ENCODE measurements at places on chromosomes 16 and 17. TPM values are rescaled to one million over a fixed set of nuclear protein-coding genes. Genes with fewer than 3 reads are reported as not detected.

Gene ZNF174
- total RNA-seq = 12.7 TPM

Gene CSHL1
- not detected for total RNA-seq

Gene SLC46A1
- total RNA-seq = 16.7 TPM

Gene GPR142
- total RNA-seq = not detected

Gene CD300E
- total RNA-seq = not detected

Gene PHOSPHO1
- 0.97 TPM for total RNA-seq

Gene BMERB1
- 72.6 TPM for total RNA-seq

Gene HOXB6
- 3.3 TPM for total RNA-seq

Gene CDRT15L2
- total RNA-seq = not detected

Gene KCNJ18
- not detected for total RNA-seq

Gene OTOP3
- total RNA-seq = not detected

Gene SBK1
- 0.35 TPM for total RNA-seq

Gene CASKIN1
- total RNA-seq = 0.56 TPM

Gene MAFG
- total RNA-seq = 32.4 TPM

Gene EVPL
- 20.9 TPM for total RNA-seq

Gene KCNJ2
- 0.08 TPM for total RNA-seq

Gene BCO1
- 1.2 TPM for total RNA-seq

Gene LRRC37B
- 9.2 TPM for total RNA-seq

Gene NPIPB9
- total RNA-seq = 1.6 TPM

Gene SMPD3
- total RNA-seq = 0.32 TPM

Gene ZKSCAN2
- total RNA-seq = 2.3 TPM

Gene HSPB9
- not detected for total RNA-seq

Gene CORO6
- 6.6 TPM for total RNA-seq

Gene PPL
- total RNA-seq = 4.8 TPM

Gene KIF2B
- total RNA-seq = not detected

Gene SIRT7
- 41.4 TPM for total RNA-seq

Gene CNTROB
- 35.7 TPM for total RNA-seq

Gene RAP1GAP2
- total RNA-seq = 21.9 TPM

Gene CCL5
- total RNA-seq = 2.1 TPM

Gene ACSM5
- total RNA-seq = not detected

Gene CDH5
- 0.15 TPM for total RNA-seq

Gene GLTPD2
- total RNA-seq = not detected

Gene CLEC18C
- total RNA-seq = 0.08 TPM

Gene KRTAP4-3
- total RNA-seq = not detected

Gene HSD11B2
- 1.7 TPM for total RNA-seq

Gene PDPK1
- 25.6 TPM for total RNA-seq

Gene KCTD19
- not detected for total RNA-seq

Gene TAC4
- total RNA-seq = not detected

Gene CCL17
- not detected for total RNA-seq

Gene PYDC1
- not detected for total RNA-seq

Gene FDXR
- 70.0 TPM for total RNA-seq

Gene MRPL38
- total RNA-seq = 127 TPM

Gene TPSD1
- not detected for total RNA-seq

Gene WSCD1
- 1.9 TPM for total RNA-seq

Gene OSGIN1
- total RNA-seq = 40.0 TPM

Gene CCDC154
- total RNA-seq = 0.34 TPM

Gene TNFSF13
- total RNA-seq = 0.51 TPM

Gene LITAFD
- total RNA-seq = not detected

Gene CACNA1H
- 17.2 TPM for total RNA-seq

Gene ERN2
- 0.20 TPM for total RNA-seq
